GM03348 (cell line): ENCODE measurements at places on chromosomes 12 and 14.
A peak's percentile ranks its signal among the peaks of the same experiment; 100 is the strongest.

DNA sequence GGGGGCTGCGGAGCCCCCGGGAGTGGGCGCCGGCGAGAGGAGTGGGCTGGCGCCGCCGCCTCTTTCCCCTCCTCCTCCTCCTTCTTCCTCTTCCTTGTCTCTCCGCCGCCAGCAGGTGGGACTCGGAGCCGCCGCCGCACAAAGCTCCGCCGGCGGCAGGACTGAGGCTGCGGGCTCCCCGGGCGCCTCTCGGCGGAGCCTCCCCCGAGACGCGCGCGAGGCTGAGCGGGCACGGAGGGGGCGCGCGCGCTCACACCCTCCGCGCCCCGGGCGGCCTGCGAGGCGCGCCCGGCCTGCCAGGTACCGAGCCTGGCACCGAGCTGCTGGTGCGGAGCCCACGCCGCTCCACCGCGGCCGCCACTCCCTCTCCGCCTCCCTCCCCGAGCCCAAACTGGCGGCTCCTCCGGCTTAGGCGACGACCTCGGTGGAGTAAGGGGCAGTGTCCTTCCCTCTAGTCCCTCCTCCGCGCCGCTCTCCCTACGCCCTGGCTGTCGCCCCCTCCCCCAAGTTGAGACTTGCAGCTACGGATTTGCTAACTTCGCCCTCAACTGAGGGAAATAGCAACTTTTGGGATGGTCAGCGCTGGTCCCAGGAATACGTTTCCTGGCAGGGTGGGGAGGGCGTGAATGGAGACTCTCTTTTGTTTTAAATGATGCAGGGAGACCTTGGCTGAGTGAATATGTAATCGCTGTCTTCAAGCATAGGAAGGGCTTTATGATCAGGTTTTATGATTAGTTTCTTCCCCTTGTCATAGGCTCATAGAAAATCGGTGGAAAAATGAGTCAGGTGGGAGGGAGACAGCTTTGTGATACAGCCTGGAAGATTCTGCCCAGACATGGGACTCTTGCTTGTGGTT, 199.5 kb upstream of the CAND1 start:
- DNase-seq, result peak; percentile 52

DNA sequence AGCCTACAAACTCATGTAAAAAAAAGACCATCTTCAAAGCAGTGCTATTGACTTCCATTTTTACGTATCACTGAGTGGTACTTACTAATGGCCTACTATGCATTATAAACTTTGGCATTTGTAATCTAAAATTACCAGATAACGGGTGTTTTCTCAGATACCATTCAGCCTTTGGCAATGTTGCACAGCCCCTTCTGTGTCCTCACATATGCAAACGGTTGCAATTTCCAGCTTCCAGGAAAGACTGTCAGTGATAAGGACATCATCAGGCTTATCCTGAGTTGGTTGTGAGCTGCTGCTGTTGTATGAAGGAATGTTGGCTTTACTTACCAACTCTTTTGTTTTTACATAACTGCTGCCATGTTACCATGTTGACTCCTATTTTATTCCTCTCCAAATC, 1.6 kb upstream of the SLC6A13 start:
- no peak for DNase-seq

DNA sequence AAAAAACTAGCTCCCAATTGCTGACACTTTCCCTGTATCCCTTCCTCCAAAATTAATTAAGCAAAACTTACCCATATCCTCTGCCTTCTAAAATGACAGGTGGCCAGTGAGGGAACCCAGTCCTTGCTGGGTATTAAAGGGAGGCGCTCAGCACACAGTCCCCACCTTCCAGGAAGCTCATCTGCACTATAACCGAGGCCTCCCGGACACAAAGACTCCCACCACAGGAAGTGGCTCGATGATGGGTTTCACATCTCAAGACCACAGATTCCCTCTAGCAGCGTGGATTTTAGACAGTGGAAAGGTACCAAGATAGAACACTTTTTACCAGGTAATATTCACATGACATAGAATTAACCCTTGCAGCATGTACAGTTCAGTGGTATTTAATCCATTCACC, 126.8 kb upstream of the NCOR2 start:
- no peak for DNase-seq

- DNase-seq, result peak; percentile 33
Measured at GRCh38 chr12:53739214-53740129, 12.2 kb upstream of the CALCOCO1 start.

GRCh38 chr14:91415794-91416743, 1.6 kb downstream of the CCDC88C start:
- DNase-seq, result no peak

DNA sequence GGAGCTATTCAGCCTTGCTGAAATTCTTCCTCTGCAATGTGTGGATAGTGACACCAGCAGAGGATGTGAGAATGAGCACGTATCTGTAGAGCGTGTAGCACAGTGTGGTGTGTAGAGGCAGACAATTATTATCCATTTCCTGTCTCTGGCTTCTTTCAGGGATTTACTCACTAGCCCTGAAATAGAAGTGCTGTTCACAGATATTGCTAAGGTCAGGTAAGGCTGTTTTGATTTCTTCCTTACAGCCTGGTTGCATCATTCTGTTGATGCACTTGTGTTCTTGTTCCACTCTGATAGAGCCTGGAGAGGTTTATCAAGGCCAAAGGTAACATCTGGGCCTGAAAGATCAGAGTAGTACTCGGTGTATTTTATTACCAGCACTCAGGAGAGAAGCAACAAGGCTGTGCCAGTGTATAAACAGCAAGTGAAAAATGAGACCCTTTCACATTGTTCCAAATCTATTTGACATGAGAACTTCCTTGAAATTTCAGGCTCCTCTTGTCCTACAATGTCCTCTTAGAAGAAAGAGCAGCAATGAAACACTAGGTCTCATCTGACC, 16.7 kb downstream of the ARG2 start:
- DNase-seq, result peak; percentile 23

DNA sequence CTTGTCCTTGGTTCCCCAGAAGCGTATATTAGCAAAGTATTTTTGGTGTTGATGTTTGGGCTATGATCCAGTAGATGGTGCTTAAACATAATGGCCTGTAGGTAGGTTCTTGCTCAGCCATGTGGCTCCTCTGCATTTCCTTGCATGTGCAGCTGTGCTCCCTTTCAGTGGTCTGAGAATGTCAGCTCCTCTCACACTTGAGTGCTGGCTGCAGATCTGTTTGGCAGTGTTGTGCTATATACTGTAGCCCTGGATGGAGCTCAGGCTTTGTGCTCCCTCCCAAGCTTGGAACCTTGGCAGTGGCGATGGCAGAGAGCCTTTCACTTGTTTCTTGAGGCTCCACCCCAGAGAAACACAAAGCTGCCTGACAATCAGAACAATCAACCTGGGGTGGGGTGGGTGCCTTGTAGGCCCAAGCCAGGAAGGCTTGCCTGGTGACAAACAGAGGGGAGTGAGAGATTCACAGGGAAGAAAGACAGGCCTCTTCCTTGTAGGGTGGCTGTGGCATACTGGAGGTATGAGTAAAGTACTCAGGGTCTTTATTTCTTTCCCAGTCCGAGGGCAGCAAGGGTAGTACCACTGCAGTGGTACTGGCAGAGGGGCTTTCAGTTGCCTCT, 255.3 kb downstream of the RAD51B start:
- no peak for DNase-seq

DNA sequence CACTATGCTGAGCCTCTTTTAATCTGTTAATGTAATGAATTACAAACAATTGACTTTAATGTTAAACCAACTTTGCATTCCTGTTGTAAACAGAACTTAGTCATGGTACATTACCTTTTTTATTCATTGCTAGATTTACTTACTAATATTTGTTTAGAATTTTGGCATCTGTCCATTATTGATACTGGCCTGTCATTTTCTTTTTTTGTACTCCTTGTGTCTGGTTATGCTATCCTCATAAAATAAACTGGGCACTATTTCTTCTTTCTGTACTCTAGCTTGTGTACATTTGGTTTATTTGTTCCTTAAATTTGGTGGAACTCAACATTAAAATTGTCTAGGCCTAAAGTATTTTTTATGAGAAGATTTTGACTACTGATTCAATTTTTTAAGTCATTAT, 32.1 kb downstream of the SPATA7 start:
- DNase-seq, result no peak
